ENCODE measurements at places on chromosomes 3 and 15. TPM values are rescaled to one million over a fixed set of nuclear protein-coding genes. Genes with fewer than 3 reads are reported as not detected.

STRA6 gene
- total RNA-seq = 0.06 TPM

GP5 gene
- total RNA-seq = 0.26 TPM

IL17RB gene
- total RNA-seq = not detected

IGSF10 gene
- total RNA-seq = 1.7 TPM

COL8A1 gene
- 34.6 TPM for total RNA-seq

POC1A gene
- total RNA-seq = 7.8 TPM

DPPA2 gene
- not detected for total RNA-seq

SNX22 gene
- total RNA-seq = 0.13 TPM

SMCO1 gene
- total RNA-seq = not detected

Measured in aortic smooth muscle cell (primary cell).